ENCODE measurements at places on chromosomes 4 and X.

DNA sequence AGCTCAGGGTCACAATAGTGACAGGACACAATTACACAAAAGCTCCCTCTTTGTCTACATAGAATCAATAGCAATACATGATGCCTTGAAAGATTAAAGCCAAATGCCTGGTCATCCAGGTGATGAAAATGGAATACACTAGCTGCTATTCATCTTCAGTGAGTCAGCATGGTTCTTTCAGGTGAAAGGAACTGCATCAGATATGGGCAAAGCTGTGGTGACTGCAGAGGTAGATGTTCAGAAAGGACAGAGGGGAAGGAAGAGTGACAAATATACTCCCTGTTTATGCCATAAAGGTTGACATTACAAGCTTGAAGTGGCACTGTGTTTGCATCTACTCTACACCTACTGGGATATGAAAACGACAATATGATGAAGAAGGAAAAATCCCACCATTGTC, 20.0 kb upstream of the FTHL17 start:
- DNase-seq: no peak

- no peak for DNase-seq
These were observed 59.3 kb upstream of the RPL34 start for GRCh38 chr4:108561116-108561515.

GRCh38 chrX:107731831-107732502, 43.6 kb downstream of the TSC22D3 start:
- no peak for DNase-seq

DNA sequence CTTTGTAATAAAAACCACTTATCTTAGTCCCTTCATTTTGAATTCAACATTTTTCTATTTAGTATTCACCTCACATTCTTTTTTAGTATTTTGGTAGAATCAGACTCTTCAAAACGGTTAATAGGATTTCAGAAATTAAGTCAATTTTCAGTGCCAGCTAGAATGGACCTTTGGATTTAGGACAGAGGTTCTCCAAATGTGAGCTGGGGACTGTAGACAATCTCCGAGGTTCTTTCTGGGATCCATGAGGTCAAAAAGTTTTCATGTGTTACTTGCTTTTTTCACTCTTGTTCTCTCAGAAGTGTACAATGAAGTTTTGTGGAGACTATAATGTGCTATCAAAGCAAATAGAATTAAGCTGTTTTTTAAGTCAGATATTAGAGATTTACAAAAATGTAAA, 2.3 kb upstream of the UGDH start:
- DNase-seq: no peak

DNA sequence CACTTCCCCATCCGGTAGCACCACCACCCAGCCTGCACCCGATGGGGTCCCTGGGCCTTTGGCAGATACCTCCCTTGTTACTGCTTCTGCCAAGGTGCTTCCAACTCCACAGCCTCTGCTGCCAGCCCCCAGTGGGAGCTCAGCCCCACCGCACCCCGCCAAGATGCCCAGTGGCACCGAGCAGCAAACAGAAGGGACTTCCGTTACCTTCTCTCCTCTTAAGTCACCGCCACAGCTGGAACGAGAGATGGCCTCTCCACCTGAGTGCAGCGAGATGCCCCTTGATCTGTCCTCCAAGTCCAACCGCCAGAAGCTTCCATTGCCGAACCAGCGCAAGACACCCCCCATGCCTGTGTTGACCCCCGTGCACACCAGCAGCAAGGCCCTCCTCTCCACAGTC, 31.9 kb downstream of the BCORL1 start:
- DNase-seq: no peak

DNA sequence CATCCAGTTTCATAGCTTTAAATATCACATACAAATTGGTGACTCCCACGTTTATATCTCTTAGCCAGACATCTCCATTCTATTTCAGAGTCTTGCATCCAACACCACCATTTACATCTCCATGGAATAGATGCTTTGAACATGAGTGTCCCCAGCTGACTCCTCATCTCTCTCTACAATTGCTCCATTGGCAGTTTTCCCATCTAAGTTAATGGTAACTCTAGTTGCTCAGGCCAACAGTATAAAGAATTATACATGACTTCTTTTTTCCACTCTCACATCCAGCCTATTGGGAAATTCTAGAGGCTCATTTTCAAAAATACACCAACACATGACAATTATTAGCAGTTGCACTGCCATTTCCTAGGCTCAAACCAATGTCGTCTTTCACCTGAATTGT, 388.2 kb downstream of the STIM2 start:
- DNase-seq: no peak

- no peak for DNase-seq
These were observed 102.7 kb upstream of the SORBS2 start for GRCh38 chr4:185914583-185915199.

DNA sequence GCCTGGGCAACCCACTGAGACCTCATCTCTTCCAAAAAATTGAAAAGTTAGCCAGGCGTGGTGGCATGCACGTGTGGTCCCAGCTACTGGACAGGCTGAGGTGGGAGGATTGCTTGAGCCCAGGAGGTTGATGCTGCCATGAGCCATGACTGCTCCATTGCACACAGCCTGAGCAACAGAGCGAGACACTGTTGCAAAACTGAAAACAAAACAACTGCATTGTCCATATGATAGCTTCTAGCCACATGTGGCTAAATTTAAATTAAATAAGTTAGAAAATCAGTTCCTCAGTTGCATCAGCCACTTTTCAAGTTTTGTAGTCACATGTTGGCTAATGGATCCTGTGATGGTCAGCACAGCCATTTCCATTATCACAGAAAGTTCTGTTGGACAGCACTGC, 67.9 kb downstream of the GAB1 start:
- DNase-seq: no peak

GRCh38 chrX:31464306-31464915, 392.6 kb upstream of the FTHL17 start:
- DNase-seq: no peak

DNA sequence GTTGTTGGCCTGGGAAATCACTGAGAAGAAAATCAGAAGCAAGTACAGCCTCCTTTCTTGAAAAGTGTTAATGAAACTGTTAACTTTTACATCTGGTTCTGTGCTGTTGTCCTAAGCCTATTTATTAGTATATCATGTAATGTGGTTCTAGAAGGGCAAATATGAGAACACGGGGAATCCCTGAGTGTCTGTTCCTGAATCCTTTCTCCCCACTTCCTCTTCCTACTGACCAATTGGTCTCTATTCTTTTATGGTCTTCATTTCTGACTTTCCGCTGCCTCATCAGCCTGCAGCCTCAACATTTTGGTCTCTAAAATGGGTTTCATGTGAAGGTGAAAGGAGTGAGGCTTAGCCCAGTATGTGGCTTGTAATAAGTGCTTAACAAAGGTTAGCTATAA, 159.9 kb upstream of the MAMLD1 start:
- no peak for DNase-seq

GRCh38 chr4:151690164-151690870, 70.5 kb downstream of the GATB start:
- no peak for DNase-seq

- DNase-seq: no peak
These were observed 134.6 kb downstream of the ARSF start for GRCh38 chrX:3175659-3176438.
